ENCODE measurements at places on chromosomes 4 and X. TPM values are rescaled to one million over a fixed set of nuclear protein-coding genes. Genes with fewer than 3 reads are reported as not detected.

OTUD6A gene
- total RNA-seq: not detected

FATE1 gene
- total RNA-seq: not detected

- no peak for DNase-seq
These were observed 141.8 kb downstream of the CBR4 start for GRCh38 chr4:168868044-168868781.

- DNase-seq: no peak
These were observed 194.0 kb upstream of the CASK start for GRCh38 chrX:42117318-42117717.

- DNase-seq: no peak
These were observed 148.7 kb downstream of the FSTL5 start for GRCh38 chr4:162015090-162015489.

Data from left cardiac atrium (tissue), 4 donors.